ENCODE measurements at places on chromosomes 6 and 20.
A peak's percentile ranks its signal among the peaks of the same experiment; 100 is the strongest.

GRCh38 chr6:23394681-23395080 is 731.3 kb upstream of the NRSN1 start:
- no peak for DNase-seq

- DNase-seq: no peak
Measured at GRCh38 chr6:170293341-170294231, 2.7 kb upstream of the DLL1 start.

DNA sequence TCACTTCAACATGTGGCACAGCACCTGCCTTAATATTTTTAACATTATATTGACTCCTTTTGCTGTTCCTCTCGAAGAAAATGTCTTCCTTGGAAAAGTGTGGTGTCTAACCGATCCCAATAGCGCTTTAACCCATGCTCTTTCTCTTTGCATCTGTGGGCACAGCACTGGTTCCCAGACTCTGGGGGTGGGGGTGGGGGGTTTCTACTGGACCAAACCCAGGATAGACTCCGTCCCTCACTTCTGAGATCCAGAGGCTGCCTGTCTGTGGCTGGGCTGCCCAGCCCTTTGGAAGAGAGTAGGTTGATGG is 3.9 kb upstream of the ZNF292 start:
- DNase-seq: no peak

DNA sequence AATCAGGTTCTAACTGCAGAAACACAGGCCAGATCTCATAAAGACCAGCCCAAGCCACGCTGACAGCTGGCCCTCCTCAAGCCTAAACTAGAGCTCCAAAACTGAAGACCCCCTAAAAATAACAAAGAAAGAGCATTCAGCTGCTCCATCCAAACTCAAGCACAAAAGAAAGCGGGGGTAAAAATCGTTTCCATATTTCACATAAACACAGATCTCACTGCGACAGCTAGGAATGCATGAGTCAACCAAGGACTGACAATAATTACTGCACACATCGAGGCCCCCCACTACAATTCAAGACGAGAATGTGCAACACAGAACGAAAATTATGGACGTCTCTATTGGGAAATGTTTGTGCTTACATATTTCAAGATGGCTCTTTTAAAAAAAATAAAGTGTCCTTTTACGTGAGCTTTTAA is 31.1 kb downstream of the CNKSR3 start:
- DNase-seq: no peak

DNA sequence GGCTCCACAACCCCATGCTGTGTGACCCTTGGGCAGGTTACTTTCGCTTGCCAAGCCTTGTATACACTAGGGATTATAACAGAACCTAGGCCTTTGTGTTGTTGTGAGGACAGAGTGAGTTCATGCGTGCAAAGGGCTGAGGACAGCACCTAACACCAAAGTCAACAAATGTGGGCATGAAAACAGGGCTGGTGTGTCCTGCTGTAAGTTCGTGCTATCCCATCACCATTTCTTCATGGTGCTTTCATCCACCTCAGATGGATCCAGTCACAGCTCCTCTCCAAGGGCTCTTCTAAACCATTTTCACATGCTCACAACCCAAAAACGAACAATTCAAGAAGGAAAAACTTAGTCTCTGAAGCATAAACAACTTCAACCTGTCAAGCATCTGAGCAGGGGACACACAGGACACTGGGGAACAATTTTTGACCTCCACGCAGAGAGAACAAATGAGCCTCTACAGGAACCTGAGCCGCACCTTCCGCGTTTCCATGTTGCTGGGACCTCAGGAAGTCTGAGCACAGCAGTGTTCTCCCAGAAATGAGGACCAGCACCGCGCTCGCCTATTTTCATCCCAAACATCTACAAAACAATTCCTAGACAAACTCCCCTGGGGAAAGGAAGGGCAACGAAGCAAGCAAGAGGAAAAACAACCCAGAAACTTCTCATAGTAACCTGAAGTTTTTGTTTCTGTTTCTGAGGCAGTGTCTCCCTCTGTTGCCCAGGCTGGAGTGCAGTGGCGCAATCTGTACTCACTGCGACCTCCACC is 3.1 kb downstream of the LRP11 start:
- DNase-seq: no peak

DNA sequence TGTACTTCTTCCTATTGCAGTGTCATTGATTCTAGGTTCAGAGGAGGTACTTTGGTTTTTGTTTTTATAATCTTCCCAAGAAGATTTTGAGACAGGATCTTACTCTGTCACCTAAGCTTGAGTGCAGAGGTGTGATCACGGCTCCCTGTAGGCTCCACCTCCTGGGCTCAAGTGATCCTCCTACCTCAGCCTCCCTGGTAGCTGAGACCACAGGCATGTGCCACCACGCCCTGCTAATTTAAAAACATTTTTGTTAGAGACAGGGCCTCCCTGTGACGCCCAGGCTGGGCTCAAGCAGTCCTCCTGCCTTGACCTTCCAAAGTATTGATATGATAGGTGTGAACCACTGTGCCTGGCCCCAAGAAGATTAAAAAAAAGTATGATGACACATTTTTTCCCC is 3.4 kb upstream of the SLC17A5 start:
- no peak for DNase-seq

DNA sequence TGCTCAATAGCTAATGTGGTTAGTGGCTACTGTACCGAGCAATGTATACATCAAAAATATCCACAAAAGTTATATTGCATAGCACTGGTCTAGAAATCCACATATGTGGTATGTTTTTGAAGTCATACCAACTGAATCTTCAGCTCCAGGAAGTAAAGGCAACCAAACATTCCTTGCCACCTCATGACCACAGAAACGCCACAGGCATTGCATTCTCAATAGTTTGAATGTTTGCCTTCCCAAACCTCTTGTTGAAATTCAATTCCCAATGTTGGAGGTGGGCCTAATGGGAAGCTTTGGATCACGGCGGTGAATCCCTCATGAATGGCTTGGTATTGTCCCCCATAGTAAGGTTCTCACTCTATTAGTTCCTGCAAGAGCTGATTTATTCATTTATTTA is 18.2 kb upstream of the ZNF391 start:
- no peak for DNase-seq

GRCh38 chr20:57890202-57890800 is 180.5 kb upstream of the PMEPA1 start:
- DNase-seq: peak; percentile 1

DNA sequence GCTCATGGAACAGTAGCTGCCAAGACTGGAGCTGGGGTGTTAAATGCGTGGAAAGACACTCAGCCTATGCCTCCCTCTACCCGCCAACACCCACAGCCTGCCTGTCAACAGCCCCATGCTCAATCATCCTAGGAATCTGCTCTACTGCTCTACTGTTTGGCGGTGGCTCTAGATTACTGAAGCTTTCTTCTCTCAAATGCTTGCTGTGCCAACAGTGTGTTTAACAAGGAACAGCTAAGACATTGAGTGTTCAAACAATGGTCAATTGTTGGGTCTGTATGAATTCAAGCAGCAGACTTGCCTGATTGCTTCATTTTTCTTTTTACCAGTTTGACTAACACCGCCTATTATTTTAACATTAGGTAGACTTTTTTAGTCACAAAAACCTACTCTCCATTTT is 258.6 kb downstream of the SOD2 start:
- no peak for DNase-seq

All from natural killer cell treated with Interleukin-12 subunit alpha and Interleukin-12 subunit beta and Interleukin-15 and Interleukin-18, amount 100 ng/mL, for 72 hours (primary cell).